Activated naive CD8-positive, alpha-beta T cell treated with anti-CD3 and anti-CD28 coated beads, Interleukin-2, amount 10 ng/mL, durations not matched to agents 7 days and 5 days (primary cell): ENCODE measurements at places on chromosomes 12 and 14.

DNA sequence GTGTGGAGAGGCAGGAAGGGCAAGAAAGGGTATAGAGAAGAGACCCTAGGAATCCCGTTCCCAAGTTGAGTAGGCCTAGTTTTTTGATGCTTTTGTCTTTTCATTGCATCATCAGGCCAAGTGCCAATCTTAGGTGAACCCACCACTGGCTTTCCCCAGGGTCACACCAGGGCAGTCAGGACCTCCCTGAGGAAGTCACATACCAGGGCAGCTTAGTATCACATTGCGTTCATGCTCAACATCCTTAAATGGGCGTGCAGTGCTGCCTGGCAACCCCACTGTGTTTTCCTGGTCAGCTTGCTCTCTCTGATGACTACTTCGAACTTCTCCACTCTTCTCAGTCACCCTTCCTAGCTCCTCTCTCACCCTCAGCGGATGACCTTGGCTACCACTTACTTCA, 9.0 kb downstream of the ASIC1 start:
- no peak for DNase-seq

- DNase-seq: no peak
Measured at GRCh38 chr14:35361141-35361480, 43.4 kb downstream of the NFKBIA start.

DNA sequence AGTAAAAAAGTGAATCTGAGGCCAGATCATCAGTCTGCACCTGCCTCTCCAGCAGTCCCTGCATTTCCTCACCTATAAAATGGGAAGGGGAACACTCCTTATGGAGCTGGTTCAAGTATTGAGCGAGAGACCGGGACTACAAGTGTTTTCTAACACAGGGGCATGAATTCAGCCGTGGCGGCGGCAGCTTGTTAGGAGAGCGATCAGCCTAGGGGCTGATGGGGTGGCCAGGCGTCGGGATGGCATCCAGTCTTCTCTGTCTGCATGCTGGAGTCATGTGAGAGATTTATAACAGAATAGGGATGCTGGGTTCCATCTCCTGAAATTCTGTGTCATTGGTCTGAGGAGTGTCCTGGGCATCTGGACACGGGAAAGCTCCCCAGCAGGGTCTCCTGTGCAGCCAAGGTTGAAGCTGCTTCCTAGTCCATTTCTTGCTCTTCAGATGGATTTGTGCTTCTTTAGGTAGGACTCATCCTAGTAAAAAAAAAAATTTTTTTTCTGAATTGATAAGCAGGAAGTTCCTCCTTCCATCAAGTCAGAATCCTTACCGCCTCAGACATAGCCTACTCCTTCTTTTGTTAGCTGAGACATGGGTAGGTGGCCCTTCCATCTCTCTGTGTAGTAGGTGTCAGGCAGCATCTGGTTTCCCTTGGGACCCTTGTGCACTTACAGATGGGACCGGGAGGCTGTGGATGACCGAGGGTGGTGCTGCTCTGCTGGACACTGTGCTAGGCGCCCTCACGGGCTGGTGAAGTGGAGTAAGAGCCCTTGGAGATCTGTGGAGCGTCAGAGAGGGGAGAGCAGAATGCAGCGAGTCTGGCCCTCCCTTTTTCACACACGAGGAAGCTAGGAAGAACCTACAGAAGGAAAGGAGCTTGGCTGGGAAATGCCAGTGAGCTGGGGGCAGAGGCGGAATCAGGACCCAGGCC, 146.7 kb downstream of the TSPAN9 start:
- DNase-seq: no peak

- DNase-seq: no peak
Measured at GRCh38 chr14:73755434-73756014, 41.3 kb upstream of the PNMA1 start.

GRCh38 chr12:110280392-110280778, 662 bp upstream of the ATP2A2 start:
- no peak for DNase-seq

GRCh38 chr12:48078901-48079300, 27.0 kb downstream of the SENP1 start:
- no peak for DNase-seq

DNA sequence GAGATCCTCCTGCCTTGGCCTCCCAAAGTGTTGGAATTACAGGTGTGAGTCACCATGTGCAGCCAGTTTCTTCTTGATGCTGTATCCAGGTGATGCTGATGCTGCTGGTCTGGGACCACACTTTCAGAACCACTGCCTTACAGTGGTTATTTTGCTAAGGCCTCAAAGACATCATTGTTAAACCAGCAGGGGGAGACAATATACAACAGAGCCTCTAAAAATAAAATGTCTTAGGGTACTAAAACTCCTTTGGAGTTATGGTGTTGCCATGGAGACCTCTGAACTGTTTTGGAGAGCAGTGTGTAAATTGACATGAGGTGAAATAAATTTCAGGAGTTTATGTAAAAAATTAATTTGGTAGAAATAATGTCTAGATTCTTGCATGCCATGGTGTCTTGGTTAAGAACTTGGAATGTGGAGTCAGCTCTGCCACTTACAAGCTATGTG, 1.1 kb upstream of the ARG2 start:
- no peak for DNase-seq

GRCh38 chr14:71240171-71240570, 332.9 kb downstream of the PCNX1 start:
- no peak for DNase-seq

DNA sequence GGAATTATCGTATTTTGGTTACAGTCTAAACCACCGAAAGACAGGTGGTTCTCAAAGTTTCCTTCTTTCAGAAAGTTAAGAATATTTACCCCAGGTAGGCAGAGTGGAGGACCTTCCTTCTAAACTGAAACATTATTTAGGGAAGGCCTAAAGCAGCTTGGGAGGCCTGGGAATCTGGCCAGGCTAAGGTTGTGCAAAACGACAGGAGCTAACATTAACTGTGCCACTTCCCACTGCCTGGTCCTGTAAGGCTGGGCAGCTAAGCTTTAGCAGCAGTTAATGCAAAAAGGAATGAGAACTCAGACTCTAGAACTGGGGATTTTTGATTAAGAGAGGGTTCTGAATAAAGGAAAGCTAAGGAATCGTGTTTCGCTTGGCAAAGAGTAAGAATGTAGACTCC, 82.6 kb downstream of the SLCO1A2 start:
- DNase-seq: no peak

GRCh38 chr14:65329911-65330310, 82.6 kb upstream of the FUT8 start:
- DNase-seq: no peak

DNA sequence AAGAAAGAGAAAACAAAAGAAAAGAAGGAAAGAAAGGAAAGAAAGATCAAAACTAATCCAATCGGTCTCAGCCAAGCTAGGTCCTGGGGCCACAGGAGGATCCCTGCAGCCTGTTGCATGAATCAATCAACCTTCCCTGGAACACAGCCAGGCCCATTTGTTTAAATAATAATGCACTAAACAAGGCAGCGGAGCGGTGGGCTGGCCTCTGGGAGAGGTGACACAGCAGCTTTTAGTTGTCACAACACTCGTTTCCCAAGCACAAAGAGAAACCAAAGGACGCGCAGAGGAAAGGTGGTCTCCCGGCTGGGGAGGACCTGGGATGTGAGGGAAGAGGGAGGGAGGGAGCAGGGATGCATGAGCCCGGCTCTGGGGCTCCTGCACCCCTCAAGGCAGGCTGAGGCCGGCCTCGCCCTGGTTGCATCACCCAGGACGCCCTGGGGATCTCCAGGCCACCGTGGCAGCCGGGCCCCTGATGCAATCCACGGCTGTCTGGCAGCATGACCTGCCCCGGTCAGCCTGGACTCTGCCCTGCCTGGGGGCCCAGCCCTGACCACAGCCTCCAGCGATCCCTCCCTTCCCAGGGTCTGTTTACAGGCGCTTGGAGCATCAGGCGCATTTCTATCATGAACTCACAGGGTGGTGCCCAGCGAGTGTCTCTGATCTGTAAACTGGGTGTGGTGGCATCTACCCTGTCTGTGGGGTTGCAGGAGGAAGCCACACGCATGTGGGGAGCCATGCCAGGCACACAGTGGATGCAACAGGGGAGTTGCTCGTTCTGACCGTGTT, 32.5 kb downstream of the MMP17 start:
- no peak for DNase-seq

DNA sequence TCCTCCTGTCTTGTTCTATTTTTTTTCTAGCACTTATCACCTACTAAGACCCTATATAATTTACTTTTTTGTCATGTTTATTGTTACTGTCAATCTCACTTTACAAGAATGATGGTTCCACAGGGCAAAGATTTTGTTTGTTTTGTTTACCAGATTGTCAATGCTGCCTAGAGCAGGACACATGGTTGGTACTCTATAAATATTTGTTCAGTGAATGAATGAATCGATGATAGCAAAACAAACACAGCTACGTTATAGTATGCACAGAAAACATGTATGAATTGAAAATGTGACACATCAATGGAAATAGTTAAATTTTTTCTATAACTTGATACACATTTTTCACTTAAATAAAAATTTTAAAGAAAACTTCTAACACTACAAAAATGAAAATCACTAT, 67.1 kb upstream of the KRR1 start:
- DNase-seq: no peak

- no peak for DNase-seq
Measured at GRCh38 chr12:16833376-16834015, 227.5 kb upstream of the LMO3 start.
